ENCODE measurements at places on chromosomes 2 and 18.
A peak's percentile ranks its signal among the peaks of the same experiment; 100 is the strongest.

- DNase-seq, result no peak
These were observed 17.5 kb downstream of the REEP1 start for GRCh38 chr2:86319700-86320580.

DNA sequence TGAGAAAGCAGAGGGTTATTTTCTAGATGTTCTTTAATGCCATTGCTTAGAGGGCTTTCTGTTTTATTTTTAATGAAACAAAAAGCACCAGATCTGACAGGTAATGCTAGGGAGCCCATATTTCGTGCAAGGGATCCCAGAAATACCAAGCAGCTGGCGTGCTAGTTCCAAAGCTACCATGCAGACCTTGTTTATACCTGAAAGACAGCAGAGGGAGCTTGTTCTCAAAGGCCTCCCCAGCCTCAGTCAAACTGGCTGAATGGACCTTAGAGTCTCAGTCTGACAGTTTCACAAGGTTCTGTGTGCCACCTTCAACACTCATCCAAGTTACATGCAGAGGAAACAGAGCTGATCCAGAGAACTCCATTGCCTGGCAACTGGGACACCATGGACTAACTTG, 48.6 kb downstream of the GALNT14 start:
- DNase-seq, result no peak

GRCh38 chr2:133787207-133787606, 218.9 kb upstream of the NCKAP5 start:
- DNase-seq, result no peak

- DNase-seq, result no peak
These were observed 23.3 kb downstream of the SDC1 start for GRCh38 chr2:20201671-20202070.

GRCh38 chr2:69685321-69686048, 41.9 kb upstream of the AAK1 start:
- peak; percentile 60 for DNase-seq

DNA sequence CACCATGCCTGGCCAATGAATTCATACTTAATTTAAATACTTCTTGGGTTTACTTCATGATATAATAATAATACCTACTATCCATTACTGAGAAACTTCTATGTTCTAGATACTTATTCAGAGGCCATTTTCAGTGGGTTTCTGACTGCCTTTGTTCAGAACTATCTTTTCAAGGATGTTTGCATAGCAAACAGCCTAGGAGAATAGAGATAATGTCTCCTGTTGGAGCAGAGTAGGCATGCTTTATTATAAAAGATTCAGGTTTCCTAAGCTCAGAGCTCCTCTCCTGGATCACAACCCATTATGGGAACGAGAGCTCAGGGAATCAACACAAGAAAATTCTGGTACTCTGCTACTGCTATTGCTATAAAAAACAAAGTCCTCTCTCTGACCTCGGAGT, 11.1 kb downstream of the FASTKD1 start:
- DNase-seq, result no peak

DNA sequence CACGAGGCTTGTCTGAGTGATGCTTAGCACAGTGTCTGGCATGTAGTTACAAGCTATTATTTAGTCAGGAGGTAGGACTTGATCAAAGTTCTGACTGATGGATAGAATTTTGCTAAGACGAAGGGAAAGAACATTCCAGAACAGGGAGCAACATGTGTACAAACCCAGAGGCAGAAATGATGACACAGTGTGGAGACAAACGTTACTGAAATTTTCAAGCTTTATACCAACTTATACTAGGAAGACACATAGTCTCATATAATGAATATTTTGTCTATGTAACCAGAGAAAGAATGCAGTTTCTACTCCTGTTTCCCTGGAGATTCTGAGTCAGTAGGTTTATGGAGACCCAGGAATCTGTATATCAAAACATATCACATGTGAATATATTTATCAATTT, 123.4 kb downstream of the FAM124B start:
- no peak for DNase-seq

GRCh38 chr18:37390687-37391086, 174.9 kb downstream of the CELF4 start:
- DNase-seq, result no peak

GRCh38 chr2:42721898-42722297, 42.0 kb downstream of the OXER1 start:
- DNase-seq, result no peak

- no peak for DNase-seq
These were observed 2.3 kb upstream of the GLI2 start for GRCh38 chr2:120733238-120733932.

DNA sequence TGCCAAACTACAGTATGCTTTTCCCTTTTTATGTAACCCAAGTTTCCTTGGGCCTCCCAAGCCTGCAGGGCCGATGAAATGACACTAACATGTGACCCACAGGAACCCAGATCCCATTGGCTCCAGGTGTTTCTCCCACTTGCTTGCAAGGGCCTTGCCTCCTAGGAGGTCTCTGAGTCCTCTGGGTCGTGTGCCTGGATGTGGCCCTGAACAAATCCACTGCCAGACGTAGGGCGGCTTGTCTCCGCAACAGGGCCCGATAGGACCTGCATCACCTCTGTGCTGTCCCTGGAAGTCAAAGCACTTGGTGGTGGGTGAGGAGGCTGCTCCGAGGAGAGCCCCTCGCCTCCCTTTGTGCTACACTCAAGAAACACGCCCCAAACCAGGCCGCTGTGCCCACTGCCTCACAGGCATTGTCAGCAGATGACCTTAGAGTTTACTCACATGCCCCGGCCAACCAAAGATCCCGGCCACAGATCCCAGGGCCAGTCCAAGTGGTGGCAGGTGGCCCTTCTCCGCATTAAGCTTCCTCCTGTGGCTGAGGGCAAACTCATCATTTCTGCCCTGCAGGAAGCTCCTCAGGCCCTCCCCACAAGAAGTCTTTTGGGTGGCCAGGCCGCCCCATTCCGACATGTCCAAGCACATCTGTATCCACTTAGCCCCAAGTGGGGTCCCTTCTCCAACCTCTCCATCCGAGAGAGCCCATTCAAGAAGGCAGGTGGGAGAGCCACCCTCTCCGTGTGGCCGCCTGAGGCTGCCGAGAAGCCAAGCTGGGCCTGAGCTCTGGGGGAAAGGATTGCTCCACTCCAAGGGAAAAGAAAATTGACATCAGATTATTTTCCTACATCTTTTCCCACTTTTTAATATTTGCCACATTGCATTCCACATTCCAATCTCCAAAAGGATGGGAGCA, 76.7 kb downstream of the GFPT1 start:
- no peak for DNase-seq

DNA sequence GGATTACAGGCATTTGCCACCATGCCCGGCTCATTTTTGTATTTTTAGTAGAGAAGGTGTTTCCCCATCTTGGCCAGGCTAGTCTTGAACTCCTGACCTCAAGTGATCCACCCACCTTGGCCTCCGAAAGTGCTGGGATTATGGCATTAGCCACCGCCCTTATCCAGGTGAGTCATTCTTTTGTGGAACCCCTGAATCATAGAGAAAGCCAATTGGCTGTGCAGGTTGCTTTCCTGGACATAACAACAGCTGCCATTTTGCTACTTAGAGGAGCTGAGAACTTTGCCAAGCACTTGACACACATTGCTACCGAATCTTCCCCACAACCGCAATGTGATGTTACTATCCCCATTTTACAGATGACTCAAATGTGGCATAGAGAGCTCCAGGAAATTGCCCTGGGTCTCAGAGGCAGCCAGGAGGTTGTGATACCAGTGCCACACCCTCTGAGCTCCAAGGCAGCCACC, 36.0 kb downstream of the SETBP1 start:
- DNase-seq, result peak; percentile 42

DNA sequence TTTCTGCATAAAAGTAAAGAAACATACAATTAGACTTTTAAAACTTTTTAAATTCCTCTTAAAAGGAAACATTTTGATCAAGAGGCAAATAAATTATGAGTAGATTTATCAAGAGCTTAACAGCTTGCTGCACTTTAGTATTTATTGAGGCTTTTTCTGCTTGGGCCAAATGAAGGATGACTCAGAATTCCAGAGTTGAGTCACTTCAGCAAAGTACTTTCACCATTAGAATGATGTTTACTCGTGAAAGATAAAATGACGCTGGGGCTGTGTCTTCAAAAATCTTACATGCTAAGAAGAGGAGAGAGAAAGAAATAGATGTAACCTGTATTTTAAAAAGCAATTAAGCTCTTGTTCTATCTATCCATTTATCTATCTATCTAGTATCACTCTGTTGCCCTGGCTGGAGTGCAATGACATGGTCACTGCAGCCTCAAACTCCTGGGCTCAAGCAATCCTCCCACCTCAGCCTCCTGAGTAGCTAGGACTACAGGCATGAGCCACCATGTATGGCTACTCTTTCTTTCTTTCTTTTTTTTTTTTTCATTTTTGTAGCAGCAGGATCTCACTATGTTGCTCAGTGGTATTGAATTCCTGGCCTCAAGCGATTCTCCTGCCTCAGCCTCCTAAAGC, 75.3 kb upstream of the RIOK3 start:
- peak; percentile 2 for DNase-seq

- no peak for DNase-seq
These were observed 166.3 kb downstream of the CCDC148 start for GRCh38 chr2:158290225-158290624.

DNA sequence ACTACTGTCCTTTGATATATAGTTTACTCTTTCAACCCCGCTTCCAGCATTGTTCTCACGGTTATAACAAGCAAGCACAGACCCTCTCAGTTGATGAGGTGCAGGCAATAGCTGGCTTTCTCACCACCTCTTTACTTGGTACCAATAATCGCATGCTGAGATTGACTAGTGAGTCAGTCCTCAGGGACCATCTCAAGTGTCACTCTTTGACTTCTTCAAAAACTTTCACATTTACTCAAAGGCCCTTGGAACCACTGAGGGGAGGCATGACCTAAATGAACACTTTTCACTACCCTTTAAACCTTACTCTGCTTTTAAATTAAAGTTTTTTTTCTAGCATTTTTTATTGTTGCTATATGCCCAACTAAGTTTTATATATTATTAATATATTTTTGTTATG, 101.8 kb downstream of the DAW1 start:
- DNase-seq, result no peak

GRCh38 chr2:288758-289361, 969 bp upstream of the ALKAL2 start:
- DNase-seq, result no peak

- no peak for DNase-seq
These were observed 72.7 kb downstream of the TMEM247 start for GRCh38 chr2:46552079-46552478.

DNA sequence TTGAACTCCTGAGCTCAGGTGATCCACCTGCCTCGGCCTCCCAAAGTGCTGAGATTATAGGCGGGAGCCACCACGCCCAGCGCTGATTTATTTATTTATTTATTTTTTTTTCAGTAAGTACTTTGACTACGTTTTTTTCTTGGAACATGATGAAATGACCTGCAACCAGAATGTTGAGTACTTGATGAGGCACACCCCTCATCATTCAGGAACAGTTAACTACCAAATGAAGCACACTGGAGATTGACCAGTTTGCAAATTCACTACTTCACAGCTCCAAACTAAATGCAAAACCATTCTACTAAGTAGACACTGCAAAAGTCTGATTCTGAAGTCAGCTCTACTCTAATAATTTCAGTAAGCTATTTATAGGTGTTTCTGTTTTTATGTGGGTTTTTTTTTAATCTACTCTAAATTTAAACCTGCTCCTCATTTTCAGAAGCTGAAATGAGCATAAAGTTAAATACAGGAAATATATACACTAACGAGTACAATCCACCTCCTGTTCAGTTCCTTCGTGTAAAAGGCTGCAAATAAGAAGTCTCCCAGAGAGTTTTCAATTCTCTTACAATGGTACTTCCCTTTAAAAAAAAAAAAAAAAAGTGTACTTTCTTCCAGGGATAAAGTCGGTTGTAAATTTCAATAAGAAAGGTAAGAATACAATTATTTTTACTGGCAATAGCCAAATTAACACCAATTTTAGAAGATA, 1.4 kb downstream of the GFPT1 start:
- no peak for DNase-seq

DNA sequence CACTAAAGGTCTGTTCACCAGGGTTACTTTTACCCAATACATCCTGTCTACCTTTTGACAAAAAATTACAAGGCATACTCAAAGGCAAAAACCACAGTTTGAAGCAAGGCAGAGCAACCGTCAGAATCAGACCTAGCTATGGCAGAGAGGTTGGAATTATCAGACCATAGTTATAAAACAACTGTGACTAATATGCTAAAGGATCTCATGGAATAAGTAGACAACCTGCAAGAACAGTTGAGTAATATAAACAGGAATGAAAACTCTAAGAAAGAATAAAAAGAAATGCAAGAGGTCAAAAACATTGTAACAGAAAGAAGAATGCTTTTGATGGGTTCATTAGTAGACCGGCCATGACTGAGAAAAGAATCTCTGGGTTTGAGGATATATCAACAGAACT, 318.8 kb upstream of the KCNH7 start:
- DNase-seq, result no peak

- no peak for DNase-seq
These were observed 82.2 kb downstream of the KLF7 start for GRCh38 chr2:207083361-207084110.

GRCh38 chr2:25032901-25033300, 9.0 kb upstream of the EFR3B start:
- no peak for DNase-seq

GRCh38 chr2:50167271-50167670, 864.7 kb downstream of the NRXN1 start:
- no peak for DNase-seq

- no peak for DNase-seq
These were observed 779.4 kb upstream of the FSHR start for GRCh38 chr2:49933711-49934110.

- no peak for DNase-seq
These were observed 145.5 kb downstream of the CYP26B1 start for GRCh38 chr2:72001937-72002690.

- no peak for DNase-seq
These were observed 104.7 kb downstream of the LRATD1 start for GRCh38 chr2:14737201-14737600.

DNA sequence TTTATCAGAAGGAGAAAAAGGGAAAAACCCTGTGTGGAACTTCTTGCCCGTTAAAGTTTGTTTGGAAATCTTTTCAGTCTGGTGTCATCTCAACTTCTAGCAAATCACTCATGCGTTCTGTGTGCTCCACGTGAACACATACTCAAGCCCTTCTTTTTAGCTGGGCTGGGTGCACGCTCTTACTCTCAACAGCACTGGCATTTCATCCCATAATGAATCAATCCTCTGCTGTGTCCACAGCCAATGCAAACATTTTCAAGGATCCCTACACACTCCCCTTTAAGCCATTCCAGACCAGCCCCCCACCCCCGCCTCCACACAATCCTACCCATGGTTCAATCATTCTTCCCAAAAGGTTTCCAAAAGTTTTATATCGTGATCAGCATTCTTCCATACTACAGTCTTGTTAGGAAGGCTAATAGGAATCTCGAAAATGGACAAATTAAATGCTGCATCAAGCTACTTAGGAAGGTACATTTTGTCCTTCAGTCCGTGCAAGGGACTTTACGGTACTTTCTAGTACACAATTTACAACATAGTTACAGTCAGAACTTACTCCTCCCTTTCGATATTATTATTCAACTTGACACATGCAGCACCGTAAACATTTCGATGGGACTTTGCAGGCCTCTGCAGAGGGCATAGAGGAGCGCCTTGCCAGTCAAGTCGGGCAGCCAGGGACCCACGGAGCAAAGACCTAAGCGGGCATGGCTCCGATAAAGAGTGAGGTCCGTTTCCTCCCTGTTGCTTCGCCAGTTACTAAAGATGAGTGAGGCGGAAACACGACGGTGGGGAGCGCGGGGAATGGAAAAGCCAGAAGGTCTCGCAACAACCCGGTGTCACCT, 1.4 kb downstream of the PTGR3 start:
- DNase-seq, result no peak
